ENCODE measurements at places on chromosomes 2 and 18. TPM values are rescaled to one million over a fixed set of nuclear protein-coding genes. Genes with fewer than 3 reads are reported as not detected.

DNA sequence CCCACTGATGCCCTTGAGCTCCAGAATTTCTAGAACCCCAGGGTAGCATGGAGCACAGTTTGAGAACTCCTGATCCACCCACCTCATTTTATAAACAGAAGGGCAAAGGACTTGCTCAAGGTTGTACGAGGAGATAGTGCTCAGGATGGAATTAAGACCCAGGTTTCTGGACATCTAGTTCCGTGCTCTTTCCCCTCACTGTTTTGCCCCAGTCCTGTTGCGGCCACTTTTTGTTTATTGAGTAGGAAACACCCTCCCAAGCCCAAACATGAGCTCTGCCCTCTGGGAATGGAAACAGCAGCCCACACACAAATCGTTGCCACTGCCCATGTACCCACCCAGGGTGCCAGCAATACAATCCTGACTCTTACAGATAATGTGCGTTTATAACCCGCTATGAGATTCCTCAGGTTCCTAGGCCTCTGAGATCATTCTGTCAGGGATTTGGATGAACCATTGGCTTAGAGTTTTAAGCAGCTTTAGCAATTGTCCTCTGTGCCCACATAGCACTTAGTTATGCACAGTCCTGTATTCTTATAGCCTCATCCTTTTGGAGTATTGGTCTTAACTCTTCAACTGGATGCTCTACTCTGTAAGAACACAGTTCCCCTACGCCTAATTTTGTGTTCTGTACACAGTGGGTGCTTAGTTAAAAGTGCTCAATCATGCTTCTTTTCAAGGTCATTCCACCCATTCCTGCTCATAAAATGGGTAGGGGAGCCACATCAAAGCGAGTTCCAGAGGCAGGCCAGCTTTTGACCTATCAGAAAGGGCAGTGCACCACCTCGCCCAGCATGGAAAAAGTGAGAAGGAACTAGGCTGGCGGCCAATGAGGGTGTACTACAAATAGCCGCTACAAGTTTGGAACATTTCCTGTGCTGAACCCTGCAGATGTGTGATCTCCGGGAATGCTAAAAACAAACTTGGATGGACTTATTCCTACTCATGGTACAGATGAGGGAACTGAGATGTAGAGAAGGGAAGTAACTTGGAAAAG lies 60.3 kb upstream of the IGFBP2 start:
- H3K4me3 ChIP-seq, result no peak overlapping the region
- H3K36me3 ChIP-seq, result no peaks in the 10 kb centered on the region
- DNase-seq, result peak; percentile 43
- H3K27me3 ChIP-seq, result no peaks in the 10 kb centered on the region

DNA sequence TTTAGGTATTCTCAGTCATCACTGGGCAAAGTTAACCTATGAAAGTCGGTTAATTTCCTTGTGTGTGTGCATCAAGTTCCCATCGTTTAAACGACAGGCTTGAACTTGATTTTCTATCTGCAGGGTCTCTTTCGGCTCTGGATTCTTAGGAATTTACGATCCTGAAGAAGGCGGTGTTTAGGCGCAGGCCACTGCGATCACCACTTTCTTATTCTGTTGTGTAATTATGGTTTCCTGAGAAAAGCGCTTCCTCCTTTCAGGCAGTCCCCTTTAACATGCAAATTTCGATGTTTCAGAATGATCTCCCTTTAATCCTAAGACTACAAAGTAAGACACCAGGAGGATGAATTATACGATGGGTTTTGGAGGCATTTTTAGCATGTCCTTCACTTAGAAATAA lies 27.9 kb upstream of the MBP start:
- H3K4me1 ChIP-seq, result peaks cover 10% of the 10 kb centered on the region
- H3K36me3 ChIP-seq, result no peaks in the 10 kb centered on the region
- no peak for DNase-seq
- no peak overlapping the region for H3K4me3 ChIP-seq

GRCh38 chr2:129744649-129745048 lies 234.8 kb upstream of the RAB6C start:
- H3K36me3 ChIP-seq, result no peaks in the 10 kb centered on the region
- no peak overlapping the region for H3K4me3 ChIP-seq
- peak; percentile 50 for DNase-seq
- H3K27me3 ChIP-seq, result no peaks in the 10 kb centered on the region
- no peak overlapping the region for H3K27ac ChIP-seq
- no peaks in the 10 kb centered on the region for H3K4me1 ChIP-seq

DNA sequence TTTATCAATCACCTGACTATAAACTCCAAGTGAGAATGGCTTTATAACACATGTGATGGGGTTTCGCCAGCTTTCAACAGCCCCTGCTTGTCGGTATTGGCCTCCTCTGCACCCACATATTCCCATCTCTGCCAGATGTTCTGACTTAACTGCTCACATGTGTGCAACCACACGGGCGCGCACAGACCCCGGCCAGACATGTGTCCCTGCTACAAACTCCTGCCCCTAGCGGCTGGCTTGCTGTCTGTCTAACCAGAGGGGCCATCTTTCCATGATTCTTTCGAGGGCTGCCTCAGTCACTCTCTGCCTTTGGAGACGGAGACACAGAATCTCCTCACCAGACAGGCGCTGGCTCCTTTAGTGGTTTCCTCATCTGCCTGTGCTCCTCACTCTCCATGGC lies 15.3 kb downstream of the STON1 start:
- no peak overlapping the region for H3K27ac ChIP-seq
- no peaks in the 10 kb centered on the region for H3K27me3 ChIP-seq
- no peak overlapping the region for H3K4me3 ChIP-seq
- H3K4me1 ChIP-seq, result peaks cover 17% of the 10 kb centered on the region
- DNase-seq, result no peak
- H3K36me3 ChIP-seq, result no peaks in the 10 kb centered on the region

GRCh38 chr2:140508756-140509155 lies 1622.1 kb downstream of the LRP1B start:
- no peak overlapping the region for H3K27ac ChIP-seq
- H3K4me1 ChIP-seq, result no peaks in the 10 kb centered on the region
- no peaks in the 10 kb centered on the region for H3K36me3 ChIP-seq
- no peak for DNase-seq
- no peak overlapping the region for H3K4me3 ChIP-seq

DNA sequence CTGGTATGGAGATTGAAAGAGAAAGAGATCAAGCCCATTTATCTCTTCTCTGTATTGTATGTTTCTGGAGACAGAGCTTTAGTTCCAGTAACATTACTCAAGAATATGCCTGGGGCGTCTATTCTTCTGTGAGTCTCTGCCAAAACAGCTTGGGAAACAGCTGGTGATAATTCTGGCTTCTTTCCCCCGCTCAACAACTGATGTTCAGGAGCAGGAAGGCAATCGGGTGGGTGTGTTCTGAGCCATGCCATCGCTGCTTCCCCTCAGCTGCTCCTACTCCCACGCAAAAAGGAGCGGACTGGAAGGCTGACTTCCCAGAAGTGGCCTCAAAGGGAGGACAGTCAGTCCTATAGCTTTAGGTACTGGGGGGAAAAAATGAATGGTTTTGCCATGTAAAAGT lies 695.1 kb downstream of the PLCL1 start:
- H3K27ac ChIP-seq, result no peak overlapping the region
- no peaks in the 10 kb centered on the region for H3K4me1 ChIP-seq
- no peak overlapping the region for H3K4me3 ChIP-seq
- DNase-seq, result no peak
- no peaks in the 10 kb centered on the region for H3K27me3 ChIP-seq

Gene EPB41L3
- 27.3 TPM for total RNA-seq

DNA sequence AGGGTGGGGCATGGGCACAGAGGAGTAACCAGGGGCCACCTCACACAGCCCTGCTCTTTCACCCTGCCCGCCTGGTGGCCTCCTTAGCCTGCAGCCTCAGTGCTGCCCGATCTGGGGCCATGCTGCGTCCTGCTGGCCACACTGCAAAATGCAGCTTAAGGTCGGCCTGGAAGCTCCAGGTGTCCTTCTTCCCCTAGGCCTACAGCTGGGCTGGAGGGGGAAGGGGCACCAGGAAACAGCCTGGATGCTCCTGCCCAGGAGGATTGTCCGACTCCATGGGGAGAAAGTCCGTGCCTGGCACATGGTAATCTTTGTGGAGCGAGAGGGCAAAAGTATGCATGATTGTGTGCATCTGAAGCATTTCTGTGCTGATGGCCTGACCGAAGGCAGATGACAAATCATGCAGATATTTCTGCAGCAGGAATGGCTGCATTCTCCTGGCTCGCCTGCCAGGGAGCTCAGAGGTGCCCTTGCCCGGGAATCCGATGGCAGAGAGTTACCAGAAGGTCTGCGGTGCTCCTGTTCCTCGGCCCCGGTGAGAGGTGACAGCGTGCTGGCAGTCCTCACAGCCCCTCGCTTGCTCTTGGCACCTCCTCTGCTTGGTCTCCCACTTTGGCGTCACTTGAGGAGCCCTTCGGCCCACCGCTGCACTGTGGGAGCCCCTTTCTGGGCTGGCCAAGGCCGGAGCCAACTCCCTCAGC lies 12.8 kb upstream of the ALPP start:
- no peaks in the 10 kb centered on the region for H3K4me1 ChIP-seq
- no peaks in the 10 kb centered on the region for H3K36me3 ChIP-seq
- no peak overlapping the region for H3K27ac ChIP-seq
- DNase-seq, result no peak
- no peaks in the 10 kb centered on the region for H3K27me3 ChIP-seq

GRCh38 chr18:38421021-38421420 lies 855.4 kb upstream of the CELF4 start:
- no peak overlapping the region for H3K27ac ChIP-seq
- H3K27me3 ChIP-seq, result no peaks in the 10 kb centered on the region
- no peaks in the 10 kb centered on the region for H3K4me1 ChIP-seq
- no peak for DNase-seq
- no peak overlapping the region for H3K4me3 ChIP-seq

DNA sequence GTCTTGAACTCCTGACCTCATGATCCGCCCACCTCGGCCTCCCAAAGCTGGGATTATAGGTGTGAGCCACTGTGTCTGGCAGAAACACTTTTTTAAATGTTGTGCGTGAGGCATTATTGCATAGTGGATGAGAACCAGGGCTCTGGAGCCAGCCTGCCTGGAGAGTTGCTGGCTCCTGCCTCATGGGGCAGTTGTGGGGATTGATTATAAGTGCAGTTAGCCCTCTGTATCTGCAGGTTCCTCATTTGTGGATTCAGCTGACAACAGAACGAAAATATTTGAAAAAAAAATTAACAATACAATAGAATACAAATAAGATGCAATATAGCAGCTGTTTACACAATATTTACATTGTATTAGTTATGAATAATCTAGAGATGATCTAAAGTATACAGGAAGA lies 129.4 kb upstream of the EML6 start:
- DNase-seq, result no peak
- H3K27ac ChIP-seq, result no peak overlapping the region
- peaks cover 46% of the 10 kb centered on the region for H3K4me1 ChIP-seq
- H3K4me3 ChIP-seq, result no peak overlapping the region

Gene ADCYAP1
- not detected for total RNA-seq

DNA sequence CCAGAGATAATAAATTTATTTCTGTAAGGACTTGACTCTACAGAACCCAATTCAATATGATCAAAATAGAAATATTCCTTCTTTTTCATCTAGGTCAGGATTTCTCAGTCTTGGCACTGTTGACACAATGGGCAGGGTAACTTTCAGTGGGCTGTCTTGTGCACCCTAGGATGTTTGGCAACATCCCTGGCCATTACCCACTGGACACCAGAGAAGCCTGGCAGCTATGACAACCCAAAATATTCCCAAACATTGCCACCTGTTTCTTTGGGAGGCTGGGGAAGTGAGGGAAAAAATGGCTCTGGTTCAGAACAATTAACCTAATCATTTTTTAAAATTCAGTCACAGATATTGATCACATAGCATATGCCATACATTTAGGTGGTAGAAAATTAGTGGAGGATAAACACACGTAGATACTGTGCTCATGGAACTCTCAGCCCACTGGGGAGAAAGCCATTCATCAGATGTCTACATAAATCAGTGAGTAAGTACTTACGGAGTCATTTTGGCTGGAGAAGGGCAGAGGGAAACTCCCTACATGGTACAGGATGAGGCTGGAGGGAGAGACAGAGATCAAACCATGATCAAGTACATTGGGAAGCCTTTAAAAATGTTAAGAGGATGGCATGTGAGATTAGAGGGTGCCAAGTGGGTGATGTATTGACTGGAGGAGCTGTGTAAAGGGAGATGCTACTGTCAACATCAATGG lies 718 bp upstream of the TNP1 start:
- no peak overlapping the region for H3K4me3 ChIP-seq
- no peak overlapping the region for H3K27ac ChIP-seq
- H3K27me3 ChIP-seq, result no peaks in the 10 kb centered on the region
- H3K36me3 ChIP-seq, result no peaks in the 10 kb centered on the region
- DNase-seq, result no peak

Gene RAB6C
- total RNA-seq, result 0.40 TPM

Gene CMPK2
- 3.8 TPM for total RNA-seq

Gene MYO5B
- 58.2 TPM for total RNA-seq

- no peak overlapping the region for H3K4me3 ChIP-seq
- no peaks in the 10 kb centered on the region for H3K27me3 ChIP-seq
- H3K4me1 ChIP-seq, result no peaks in the 10 kb centered on the region
- H3K27ac ChIP-seq, result no peak overlapping the region
- no peak for DNase-seq
Measured at GRCh38 chr2:165871025-165871424, 77.0 kb upstream of the GALNT3 start.

- H3K27me3 ChIP-seq, result no peaks in the 10 kb centered on the region
- DNase-seq, result no peak
- no peak overlapping the region for H3K4me3 ChIP-seq
- no peaks in the 10 kb centered on the region for H3K36me3 ChIP-seq
Measured at GRCh38 chr2:182870227-182870626, 3.8 kb upstream of the FRZB start.

DNA sequence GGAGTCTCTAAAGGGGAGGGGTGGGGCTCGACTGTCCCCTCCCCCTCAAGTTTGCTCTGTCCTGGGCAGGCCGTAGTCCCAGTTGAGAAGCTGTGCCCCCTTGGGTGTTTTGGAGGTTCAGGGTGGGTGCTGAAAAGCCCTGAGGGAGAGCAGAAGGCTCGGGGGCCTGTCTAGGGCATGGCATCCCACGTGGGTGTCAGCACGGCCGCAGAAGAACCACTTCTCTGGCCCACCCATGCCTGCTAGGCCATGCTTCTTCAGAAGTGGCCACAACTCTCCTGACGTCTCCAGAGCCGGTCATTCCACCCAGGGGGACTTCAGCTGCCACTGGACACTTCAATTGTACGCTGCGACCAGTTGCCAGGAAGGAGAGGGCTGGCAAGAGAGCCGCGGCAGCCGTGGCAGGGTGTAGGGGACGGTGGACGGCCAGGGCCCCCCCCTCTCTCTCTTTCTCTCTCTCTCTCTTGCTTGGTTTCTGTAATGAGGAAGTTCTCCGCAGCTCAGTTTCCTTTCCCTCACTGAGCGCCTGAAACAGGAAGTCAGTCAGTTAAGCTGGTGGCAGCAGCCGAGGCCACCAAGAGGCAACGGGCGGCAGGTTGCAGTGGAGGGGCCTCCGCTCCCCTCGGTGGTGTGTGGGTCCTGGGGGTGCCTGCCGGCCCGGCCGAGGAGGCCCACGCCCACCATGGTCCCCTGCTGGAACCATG lies at the start of gene INPP5D:
TSS of gene INPP5D (plus strand) at position 546 of the 704 bp plus-strand sequence. CDS start at position 683, 137 bp downstream.
- H3K4me3 ChIP-seq, result no peak within 1 kb of the TSS
- peak within 1 kb of the TSS; percentile 58 for H3K27ac ChIP-seq
- no peaks in the 10 kb centered on the region for H3K27me3 ChIP-seq
- H3K4me1 ChIP-seq, result no peaks in the 10 kb centered on the region
- H3K36me3 ChIP-seq, result no peaks in the 10 kb centered on the region
